ENCODE measurements at places on chromosomes 4 and X.

- no peak for DNase-seq
Measured at GRCh38 chr4:79174490-79175252, 151.2 kb downstream of the NAA11 start.

GRCh38 chr4:184310171-184310567, 92.5 kb upstream of the ENPP6 start:
- DNase-seq, result peak; percentile 71

DNA sequence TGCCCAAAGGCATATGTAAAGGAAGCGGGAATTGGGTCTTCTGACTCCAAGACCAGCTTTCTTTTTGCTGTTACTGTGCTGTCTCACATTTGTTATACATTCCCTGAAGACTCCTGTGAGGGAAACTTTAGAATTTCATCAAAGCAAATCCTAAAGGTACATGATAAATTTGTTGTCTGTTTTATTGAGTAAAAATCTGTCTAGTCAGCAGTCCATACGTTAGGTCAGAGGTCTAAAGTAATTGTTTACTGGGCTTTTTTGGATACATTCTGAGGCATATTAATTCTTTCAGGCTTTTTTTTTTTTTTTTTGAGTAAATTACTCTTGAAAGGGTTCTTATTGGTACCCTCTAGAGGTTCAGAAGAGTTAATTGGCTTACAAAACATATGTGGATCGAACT, 347.2 kb downstream of the RPA4 start:
- DNase-seq, result no peak

DNA sequence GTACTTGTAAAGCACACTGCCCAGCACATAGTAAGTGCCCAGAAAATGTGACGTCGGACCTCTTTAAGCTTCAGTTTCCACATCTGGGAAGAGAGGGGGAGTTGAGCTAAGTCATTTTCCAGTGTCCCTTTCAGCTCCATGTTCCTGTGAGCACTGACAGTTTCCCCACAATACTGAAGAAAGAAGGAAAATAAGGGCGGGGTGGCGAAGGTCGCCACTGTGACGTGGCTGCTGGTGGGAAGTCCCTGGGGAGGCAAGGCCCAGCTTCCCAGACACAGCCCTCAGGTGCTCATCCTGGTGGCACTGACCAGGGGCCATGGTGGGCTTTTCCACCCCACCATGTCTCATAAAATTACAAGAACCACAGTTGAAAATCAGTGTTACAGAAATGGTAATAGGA, 121.8 kb downstream of the PTTG2 start:
- no peak for DNase-seq

DNA sequence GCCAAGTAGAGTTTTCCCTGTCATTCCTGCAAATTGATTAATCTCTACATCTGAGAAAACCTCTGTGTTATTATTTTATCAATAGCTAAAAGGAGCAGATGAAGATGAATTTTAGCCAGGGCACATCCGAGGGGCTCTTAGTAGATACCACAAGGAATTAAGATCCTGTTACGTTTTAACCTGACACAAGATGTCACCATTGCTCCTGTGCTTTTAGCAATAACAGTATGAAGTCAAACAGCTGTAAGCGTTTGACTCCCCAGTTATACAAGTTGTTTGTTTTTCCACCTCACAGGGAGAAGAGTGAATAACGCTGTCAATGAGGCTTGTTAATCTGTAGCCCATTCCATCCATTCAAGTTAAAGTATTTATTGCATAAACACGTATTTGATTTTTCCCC, 76.0 kb upstream of the AP1S2 start:
- no peak for DNase-seq
